ENCODE measurements at places on chromosomes 2 and 18.
A peak's percentile ranks its signal among the peaks of the same experiment; 100 is the strongest.

DNA sequence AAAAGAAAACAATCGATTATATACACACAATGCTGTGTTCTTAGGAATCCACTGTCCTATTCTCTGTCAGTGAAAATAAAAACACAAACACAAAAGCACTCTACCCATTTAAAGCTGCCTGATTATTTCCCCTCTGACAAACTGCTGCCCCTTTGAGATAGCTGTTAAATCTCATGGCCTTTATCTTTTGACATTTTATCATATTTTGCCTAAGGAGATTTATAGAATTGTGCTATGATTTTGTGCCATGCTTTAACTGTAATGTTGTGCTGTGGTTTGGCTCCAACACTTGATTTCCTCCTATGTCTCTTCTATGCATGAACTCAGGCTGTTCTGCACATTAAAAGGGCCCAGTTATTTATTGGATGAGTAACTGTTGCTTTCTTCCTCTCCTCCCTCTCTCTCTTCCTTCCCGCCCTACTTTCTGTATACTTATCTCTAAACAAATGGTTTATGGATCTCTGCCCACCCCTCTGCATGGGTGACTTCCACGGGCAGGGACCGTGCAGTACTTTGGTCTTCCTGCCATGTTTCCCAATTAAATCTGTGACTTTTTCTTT is 1096.6 kb downstream of the TSN start:
- DNase-seq: no peak

DNA sequence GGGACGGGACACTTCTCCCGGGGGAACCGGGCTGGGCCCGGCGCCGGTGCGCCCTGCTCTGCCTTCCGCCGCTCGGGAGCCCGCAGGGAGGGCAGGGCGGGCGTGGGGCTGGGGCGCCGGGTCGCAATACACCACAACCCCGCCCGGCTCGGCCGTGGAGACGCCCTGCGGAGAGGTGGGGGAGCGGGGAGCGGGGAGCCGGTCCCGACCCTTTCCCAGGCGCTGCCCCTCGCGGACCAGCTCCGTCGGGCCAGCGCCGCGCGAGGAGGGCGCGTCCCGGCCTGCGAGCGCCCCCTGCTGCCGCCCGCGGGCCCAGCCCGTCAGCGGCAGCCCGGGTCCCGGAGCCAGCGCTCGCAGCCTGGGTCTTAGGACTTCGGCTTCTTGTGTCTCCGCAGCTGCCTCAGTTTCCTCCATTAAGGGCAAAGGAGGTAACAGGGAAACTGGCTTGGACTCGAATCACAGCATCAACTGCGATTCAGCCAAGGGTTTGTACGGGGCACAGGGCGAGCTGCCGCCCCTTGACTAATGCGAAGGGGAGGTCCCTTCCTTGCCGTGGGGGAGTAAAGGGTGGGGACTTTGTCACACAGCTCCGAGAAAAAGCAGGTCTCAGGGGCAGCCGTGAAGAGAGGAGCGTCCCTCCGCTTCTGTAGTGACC is 635 bp upstream of the ADRA2B start:
- DNase-seq: peak; percentile 65

DNA sequence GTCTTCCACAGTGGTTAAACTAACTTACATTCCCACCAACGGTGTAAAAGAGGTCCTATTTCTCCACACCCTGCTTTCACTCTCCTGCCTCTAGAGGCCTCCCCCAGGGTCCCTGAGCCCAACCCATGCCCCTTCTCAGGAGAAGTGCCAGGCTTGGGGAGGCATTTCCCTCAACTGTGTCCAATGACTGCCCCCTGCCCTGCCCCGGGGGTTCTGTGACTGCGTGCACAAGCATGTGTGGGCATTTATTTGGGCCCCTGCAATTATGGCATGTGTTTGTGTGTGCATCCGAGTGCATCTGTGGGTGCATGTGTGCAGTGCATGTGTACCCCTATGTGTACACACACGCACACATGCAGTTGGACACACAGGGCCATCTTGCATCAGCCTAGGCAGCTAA is 57.3 kb downstream of the INHBB start:
- DNase-seq: no peak

DNA sequence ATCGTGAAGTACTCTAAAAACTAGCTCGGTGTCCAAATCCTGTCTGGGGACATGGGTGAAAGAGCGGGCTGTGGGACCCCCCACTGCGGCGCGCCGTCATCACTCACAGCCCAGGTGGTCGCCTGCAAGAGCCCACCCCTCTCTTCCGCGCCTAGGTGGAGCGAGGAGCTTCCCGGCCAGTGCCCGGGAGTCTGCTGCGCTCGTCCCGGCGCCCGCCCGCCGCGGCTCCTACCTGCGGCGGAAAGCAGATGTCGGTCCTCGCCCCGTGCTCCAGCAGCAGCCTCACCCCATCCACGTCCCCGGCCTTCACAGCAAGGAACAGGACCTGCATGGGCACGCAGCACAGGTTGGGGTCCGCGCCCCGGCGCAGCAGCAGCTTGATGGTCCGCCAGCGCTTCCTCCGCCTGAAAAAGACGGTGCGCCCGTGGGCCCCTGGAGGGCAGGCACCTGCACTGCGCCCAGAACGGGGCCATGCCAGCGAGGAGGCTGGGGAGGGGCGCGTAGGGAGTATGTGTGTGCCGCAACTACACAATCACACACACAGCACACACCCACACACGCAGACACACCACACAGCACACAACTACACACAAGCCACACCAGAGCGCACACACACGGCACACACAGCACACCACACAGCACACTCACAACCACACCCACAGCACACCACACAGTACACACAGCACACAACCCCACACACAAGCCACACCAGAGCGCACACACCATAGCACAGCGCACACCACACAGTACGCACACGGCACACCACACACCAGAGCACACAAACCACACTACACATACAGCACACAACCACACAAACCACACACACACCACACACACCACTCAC is 37.4 kb downstream of the ANKMY1 start:
- peak; percentile 54 for DNase-seq

DNA sequence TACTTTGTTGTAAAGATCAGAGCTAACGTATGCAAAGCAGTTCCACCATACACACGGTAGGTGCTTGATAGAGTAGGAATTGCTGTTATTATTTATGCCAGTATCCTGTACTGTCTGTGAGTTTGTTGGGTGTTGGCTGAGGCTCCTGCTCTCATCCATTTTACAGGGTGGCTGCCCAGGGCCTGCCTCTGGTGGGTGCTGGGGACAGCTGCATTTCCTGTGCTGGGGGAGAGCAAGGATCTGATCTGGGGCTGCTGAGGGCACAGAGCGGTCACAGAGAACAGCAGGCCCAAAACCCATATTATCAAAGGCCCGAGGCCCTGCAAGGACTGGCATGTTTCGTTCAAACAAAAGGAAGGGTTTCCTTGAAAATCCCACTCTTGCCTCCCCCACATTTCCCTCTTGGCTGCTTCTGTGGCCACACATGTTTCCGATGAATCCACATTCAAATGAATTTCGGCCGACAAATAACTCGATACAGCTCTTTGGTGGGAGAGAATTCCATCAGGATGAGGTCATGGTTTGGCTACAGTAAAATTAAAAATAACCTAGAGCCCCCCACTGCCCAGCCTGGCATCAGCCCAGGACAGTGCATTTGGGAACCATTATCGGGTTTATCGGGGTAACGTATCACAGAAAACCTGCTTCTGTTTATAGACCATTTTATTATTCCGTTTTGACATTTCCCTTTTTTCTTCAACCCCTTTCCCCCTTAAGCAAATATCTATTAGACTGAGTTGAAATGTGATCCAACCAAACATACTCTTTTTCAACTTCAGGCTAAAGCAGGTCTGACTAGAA is 143.4 kb downstream of the CYRIA start:
- DNase-seq: no peak

- no peak for DNase-seq
These were observed 220.7 kb downstream of the NYAP2 start for GRCh38 chr2:225620227-225620626.

- no peak for DNase-seq
These were observed 281.9 kb downstream of the FIGN start for GRCh38 chr2:163453920-163454319.

GRCh38 chr2:99763764-99764163 is 273.9 kb upstream of the REV1 start:
- no peak for DNase-seq

GRCh38 chr2:134079373-134079772 is 174.5 kb upstream of the MGAT5 start:
- DNase-seq: no peak

GRCh38 chr2:61419129-61419528 is 51.8 kb downstream of the USP34 start:
- DNase-seq: no peak

- DNase-seq: no peak
These were observed 350.5 kb upstream of the NETO1 start for GRCh38 chr18:73218293-73218692.

GRCh38 chr2:241894681-241895426 is 25.3 kb downstream of the RTP5 start:
- no peak for DNase-seq

GRCh38 chr2:85178980-85179411 is 45.8 kb downstream of the TCF7L1 start:
- DNase-seq: no peak

- peak; percentile 46 for DNase-seq
These were observed at the start of gene DCTN1 for GRCh38 chr2:74379851-74380789. DCTN1 (minus strand) TSS chr2:74380311; CDS start chr2:74380037, 274 bp downstream.

DNA sequence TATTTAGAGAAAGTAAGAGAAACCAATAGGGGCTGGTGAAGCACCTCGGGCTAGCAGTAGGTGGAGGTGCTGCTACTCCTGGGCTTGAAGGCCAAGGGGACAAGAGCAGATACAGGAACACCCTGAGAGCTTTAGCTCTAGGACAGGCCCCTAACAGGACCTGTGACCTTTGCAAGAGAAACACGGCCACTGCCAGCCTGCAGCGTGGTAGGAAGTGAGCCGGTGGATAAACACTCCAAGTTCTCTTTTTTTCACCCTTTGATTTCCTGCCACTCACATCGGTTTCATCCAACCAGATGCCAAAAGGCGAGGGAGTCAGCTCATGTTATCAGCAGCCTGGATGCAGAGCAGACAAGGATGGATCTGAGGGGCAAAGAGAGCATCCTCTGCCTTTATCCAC is 66.8 kb upstream of the SPRED2 start:
- DNase-seq: no peak

DNA sequence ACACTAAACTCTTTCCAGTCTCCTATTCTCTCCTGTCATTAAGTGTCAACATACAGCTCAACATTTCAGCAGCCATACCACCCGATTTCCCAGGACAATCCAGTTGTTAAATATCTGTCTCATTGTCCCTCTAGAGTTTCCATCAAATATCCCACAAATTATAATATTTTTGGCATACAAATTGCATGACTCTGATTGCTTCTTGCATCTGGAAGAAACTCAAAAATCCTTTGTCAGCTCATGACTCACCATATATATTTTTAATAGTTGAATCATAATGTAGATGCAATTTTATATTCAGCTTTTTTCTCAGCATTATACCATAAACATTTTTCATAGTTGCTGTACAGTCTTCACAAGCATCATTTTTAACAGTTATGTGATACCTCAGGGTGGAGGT is 7.2 kb downstream of the SLC30A3 start:
- DNase-seq: no peak

- no peak for DNase-seq
These were observed 344.5 kb upstream of the CYRIA start for GRCh38 chr2:17010104-17010503.

- DNase-seq: no peak
These were observed 449.8 kb upstream of the RGPD4 start for GRCh38 chr2:107376909-107377308.

DNA sequence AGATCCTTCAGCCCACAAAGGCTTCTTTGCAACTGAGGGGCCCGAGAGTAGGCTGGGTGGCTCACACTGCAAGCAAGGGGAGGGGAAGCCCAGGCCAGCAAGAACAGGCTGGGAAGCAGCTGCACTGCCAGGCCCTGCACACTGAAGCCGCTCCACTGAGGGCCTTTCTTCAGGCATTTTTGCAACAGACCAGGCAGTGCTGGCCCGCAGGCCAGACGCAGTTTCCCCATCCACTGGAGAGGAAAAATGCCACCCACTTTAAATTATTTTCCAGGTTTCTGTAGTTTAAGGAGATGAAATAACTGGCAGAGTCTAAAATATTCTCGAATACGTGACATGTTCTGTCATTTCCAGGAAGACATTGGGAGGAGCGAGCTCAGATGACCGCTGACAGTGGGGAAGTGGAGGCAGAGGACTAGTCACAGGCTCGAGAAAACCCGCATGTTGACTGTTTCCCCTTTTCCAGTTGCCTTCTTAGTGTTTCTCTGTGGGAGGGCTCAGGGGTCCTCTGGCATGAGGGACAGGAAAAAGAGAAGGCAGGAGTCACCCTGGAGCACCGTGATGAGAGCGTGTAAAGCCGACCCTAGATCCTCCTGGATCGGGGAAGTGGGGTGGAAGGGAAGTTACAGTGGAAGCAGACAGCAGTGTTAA is 53.3 kb upstream of the B3GNT7 start:
- DNase-seq: no peak

GRCh38 chr2:190844700-190845401 is 35.8 kb upstream of the GLS start:
- no peak for DNase-seq

- DNase-seq: no peak
These were observed 105.9 kb upstream of the HS6ST1 start for GRCh38 chr2:128424406-128425171.

DNA sequence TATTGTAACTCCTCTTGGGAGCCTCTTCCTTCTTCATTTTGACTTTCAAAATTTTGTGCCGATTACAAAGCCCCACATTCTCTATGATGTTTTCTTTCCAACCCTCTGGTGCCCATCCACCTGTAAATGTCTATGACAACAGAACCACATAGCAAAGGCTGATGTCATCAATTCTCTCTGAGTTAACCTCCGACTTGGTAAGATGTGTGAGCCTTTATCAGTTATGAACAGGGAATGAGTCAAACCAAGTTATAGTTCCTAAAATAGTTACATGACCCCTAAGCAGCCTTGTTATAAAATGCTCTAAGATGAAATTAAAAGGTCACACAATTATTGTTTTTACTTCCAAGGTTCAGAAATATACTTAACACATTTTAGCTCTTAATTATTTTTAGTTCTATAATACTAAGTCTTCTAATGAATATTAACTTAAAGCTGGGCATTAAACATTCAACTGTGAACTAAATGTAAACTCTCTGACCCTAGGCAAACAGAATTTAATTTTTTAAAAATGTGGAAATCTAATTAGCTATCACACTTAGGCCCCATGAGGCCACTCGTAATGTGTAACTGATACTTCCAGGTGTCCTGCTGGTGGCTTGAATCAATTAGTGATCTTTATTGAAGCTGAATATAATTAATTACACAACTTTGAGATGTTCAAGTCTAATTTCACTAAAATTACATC is 102.3 kb upstream of the CYRIA start:
- DNase-seq: no peak

DNA sequence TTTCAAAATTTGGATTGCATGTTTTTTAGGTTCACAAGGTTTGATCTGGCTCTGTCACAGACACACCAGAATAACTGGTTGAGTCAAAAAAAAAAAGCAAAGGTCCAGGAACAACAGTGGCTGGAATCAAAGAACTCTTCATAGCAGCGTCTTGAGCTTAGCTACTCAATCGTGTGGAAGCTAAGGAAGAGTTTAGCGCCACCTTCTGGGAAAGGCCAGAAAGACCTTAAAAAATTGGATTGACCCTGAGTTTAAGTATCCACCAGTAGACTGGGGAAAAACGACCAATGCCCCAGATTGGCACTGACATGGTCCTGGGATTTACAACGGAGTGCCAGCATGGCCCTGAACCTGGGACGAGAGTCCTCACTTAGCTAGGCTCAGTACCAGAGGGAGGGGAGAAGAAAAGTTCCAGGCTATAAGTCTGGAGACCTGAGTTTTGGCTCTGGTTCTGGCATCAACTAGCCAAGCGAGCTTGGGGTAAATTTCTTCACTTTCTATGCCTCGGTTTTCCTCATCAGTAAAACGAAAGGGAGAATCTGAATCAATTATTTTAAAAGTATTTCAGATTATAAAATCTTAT is 71.1 kb upstream of the TFCP2L1 start:
- peak; percentile 59 for DNase-seq

- no peak for DNase-seq
These were observed 16.1 kb downstream of the HJURP start for GRCh38 chr2:233838251-233838650.
